C1 segment of cervical spinal cord (tissue), 14 donors: ENCODE measurements at places on chromosomes 4 and X.

- DNase-seq = no peak
Observed at GRCh38 chr4:113539408-113539807, 222.1 kb downstream of the CAMK2D start.

DNA sequence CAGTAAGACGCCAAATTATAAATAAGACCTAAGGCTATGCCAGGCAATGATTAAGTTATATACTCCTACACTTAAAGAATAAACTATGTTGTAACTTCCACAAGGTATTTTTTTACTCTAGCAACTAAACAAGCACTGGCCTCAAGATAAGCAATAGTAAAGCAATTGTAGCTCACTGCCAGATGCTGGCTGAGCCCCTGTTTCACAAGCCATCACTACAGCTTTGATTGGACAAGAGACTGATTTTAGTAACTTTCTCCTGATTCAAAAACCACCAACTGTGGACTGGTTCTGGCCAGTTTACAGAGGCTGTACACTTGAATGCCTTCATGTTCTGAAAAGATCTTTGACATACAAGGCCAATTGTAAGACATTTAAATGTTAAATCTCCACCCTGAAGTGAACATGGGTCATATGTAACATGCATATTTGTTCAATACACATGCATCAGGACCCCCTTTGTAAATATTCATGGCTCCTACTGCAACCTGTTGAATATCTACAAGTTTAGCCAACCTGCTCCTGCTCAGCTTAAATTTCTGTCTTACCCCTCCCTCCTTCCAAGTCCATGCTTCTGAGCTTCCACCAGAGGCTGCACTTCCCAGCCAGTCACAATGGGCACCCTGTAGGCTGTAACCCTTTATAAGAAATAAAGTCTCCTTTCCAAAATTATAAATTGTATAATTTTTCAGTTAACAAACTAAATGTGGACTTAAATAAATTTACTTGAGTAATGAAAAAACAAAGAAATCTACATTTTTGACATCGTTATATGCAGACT, 423.6 kb downstream of the ANKRD50 start:
- DNase-seq = no peak

- no peak for DNase-seq
Observed at GRCh38 chr4:185513489-185514181, 21.7 kb downstream of the PDLIM3 start.

DNA sequence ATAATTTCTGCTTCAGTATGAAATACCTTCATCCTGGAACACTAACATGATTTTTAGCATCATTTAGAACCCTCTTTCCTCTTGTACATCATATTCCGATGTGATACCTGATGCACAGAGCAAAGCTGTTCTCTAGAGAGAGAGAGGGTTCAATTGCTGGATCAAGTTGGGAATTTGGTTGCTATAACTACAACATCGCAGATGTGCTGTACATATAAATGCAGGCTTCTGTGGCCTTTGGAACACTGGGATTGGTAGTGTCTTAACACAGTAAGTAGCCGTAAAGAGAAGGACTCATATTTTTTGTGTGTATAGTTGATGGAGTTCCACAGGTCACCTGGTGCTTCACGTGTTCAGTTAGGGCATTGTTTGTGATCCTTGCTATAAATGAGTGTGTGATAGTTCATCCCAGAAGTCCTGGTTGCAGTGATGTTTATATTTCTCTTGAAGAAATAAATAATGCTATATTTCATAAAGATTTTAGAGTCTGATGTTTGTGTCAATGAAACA, 119.2 kb downstream of the RAPGEF2 start:
- DNase-seq = no peak

DNA sequence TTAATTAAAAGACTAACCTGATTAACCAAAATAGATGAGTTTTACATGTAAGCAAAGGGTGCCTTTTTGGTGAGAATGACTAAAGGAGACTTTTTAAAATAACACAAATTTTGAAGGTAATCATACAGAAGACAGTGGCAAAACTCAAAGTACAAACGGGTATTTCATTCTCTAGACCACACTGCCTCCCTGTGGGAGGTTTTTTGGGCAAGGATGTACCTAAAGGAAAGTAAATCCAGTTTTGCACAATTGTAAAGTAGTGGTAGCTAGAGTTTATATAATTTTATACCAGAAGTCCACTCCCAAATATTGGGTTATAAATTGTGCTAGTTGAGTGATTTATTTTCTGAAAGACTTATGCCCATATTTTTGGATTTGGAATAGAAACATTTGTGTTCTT, 201.0 kb downstream of the PAPSS1 start:
- DNase-seq = no peak
